ENCODE measurements at places on chromosomes 1 and 21. TPM values are rescaled to one million over a fixed set of nuclear protein-coding genes. Genes with fewer than 3 reads are reported as not detected.

CD1C gene
- total RNA-seq = not detected

OR2M3 gene
- not detected for total RNA-seq

LMOD1 gene
- not detected for total RNA-seq

LCE3E gene
- total RNA-seq = 2.0 TPM

SOX13 gene
- 9.5 TPM for total RNA-seq

DNA sequence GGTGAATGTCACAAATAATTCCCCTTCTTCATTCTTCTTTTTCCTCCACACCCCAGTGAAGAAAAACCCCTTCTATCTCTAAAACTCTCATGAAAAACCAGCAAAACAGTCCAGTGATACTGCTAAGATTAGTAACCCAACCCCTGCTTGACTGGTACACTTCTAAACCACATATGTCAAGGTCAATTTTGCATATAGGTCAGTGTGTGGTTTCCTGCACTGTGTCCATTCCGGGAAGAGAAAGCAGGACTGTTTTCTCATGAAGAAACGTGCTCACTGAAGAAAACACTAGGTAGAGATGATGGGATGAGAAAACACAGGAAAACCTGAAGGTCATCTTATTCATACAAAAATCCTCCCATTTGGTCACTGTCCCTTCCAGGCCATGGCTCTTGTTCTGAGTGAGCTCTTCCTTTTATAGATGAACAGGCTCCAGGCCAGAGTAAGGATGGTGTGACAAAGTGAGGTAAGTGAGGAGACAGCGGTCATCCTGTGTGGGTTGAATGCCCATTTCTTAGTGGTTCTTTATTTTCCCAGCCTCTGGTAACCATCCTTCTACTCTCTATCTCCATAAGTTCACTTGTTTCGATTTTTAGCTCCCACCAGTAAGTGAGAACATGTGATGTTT lies 122.7 kb downstream of the FASLG start:
- DNase-seq = no peak

DNA sequence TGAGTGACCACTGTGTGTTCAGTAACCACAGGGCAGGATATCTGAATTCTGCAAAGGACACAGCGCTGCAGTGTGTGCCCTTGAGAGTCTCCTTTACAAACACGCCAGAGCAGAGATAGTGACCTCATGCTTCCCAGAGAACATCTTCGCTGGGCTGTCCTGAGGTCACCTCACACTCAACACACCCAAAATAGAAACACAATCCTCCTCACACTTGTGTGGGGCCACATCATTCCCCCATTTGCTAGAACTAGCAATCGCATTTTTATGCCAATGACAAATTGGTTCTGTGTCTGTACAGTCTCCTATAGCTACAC lies 140.1 kb upstream of the NRIP1 start:
- no peak for DNase-seq

- no peak for DNase-seq
Observed at GRCh38 chr1:58233729-58234128, 312.8 kb downstream of the OMA1 start.

DNA sequence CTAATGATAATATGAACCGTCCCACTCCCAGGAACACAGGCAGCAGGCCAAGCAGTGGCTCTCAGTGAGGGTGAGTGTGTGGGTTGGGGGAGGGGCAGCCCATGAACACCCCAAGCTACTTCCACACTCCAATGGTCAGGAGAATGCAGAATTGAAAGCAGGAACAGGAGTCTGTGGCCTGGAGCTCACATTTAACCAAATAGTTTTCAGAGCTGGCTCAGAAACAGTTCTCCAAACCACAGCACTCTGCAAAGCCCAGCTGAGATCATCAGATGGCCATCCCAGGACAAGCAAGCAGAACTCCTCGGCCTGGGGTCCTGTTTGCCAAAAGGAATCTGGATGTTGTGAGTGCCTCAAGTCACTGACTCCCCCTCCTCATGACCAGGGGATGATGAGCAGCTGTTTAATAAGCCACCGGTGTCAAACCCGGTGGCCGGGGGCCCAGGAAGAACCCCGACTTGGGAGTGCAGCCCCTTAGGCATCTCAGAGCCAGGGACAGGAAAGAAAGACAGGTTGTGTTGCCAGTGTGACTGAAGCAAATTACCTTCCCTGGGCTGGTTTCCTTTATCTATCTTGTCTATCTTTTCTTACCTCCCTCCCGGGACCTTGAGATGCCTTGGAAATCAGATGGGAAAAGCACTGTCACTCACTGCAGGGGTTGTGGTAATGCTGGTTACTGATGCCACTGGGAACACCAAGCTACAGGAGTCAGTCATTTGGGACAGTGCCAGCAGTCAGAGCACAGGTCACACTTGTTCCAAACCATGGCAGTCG lies 20.4 kb downstream of the DEGS1 start:
- no peak for DNase-seq

- DNase-seq = peak; percentile 89
Observed at GRCh38 chr1:15417059-15417934, 7.6 kb downstream of the EFHD2 start.

DNA sequence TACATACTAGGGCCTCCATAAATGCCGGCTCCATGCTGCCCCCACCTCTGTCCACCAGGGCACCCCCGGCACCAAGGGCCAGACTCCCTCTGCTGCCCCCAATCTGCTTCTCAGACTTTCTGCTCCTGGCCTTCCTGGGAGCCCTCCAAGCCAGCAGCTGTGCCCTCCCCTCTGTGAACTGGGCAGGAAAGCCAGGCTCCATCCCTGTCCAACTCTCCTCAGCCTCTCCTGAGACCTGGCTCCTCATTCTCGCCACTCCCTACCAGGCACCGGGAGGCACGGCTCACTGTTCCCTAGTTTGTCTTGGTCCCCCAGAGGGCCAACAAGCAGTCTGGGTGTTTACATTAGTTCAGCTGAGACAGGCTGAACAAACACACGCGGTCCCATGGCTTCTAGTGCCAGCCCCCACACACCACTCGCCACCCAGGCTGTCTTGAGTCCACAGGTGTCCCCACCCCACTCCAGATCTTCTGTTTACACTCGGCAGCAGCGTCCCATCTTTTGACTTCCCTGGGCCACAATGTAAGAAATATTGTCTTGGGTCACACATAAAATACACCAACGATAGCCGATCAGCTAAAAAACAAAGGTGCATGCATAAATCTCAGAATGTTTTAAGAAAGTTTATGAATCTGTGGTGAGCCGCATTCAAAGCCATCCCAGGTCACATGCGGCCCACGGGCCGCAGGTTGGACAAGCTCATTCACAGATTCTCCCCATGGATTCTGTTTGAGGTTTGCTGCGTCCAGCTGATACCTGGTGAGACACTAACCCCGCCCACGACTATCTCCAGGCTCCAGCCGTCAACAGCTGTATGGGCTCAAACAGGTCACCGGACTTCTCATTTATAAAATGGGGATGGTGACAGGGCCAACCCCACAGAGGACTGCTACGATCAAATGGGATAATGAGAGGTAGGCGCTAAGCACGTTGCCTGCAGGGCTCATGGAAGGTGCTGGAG lies 29.5 kb upstream of the ECE1 start:
- no peak for DNase-seq

DNA sequence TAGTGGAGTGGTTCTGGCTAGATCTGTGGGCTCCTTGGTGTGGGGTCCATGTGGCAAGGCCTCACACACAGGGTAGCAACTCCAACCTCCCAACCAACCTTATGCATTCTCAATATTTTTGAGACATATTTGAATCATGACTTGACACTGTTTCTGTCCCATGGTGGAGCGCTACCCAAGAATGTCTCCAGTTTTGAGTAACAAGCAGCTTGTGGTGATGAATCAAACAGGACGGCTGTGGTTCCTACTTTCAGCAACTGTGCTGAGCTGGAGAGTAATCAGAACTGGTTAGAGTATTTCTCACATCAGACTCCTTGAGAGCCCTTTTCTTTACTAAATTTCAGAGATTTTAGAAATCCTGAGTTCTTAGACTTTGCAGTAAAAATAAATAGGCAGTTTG lies 3.1 kb downstream of the LCE3D start:
- peak; percentile 61 for DNase-seq
